Esophagus muscularis mucosa (tissue), 4 donors: ENCODE measurements at places on chromosomes 11 and 22. TPM values are rescaled to one million over a fixed set of nuclear protein-coding genes. Genes with fewer than 3 reads are reported as not detected.

GRCh38 chr11:131465746-131466145, 95.3 kb downstream of the NTM start:
- DNase-seq, result no peak

GRCh38 chr11:122365610-122366360, 249.8 kb upstream of the BLID start:
- no peak for DNase-seq

- no peak for DNase-seq
These were observed 39.2 kb downstream of the CD6 start for GRCh38 chr11:61010466-61011228.

DNA sequence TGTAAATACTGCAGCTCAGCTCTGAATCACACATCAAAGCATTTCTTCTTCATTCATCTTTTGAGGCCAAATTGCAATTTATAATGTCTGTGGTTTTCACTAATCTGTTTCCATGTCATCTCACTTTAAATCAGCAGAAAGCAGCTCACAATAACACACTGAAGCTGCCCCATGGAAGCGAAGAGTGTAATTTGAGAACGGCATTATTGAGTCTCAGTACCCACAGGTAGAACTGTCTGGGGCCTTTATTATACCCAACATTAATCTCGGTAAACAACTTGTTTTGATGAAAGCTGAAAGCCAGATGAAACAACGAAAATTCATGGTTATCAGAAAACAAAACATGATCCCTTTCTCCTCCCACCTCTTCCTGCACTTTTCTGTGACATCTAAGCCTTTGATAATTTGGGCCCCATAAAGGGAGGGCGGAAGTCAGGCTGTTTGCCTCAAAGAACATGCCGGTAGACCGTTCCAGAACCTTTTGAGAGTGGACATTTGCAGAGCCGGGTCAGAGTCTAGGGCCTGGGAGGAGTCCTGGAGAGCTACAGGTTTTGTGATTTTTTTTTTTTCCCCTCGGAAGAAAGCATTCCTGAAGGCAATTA, 68.2 kb upstream of the SESN3 start:
- DNase-seq, result no peak

Gene ADAMTS8
- total RNA-seq, result 23.5 TPM

Gene F2
- 1.1 TPM for total RNA-seq

Gene OR4C13
- total RNA-seq, result not detected

Gene BTG4
- not detected for total RNA-seq
